ENCODE measurements at places on chromosomes 2 and 18.

DNA sequence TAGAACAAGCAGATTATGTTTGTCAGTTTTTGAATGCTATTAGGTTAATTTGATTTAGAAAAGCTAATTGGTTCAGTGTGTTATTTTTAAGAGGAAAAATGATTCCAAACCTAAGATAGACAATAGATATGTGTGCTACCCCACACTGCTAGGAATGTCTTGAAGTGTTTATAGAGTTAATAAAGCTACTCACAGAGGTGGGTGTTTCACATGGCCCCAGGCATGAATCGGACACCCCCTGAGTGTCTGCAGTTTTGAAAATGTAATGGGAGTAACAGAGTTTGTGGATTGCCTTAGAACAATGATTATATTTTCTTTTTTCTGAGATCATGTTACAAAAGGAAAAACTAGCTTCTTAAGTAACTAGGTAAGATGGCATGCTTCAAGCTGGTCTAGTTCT is 348.3 kb downstream of the ADCYAP1 start:
- no peaks in the 10 kb centered on the region for H3K27me3 ChIP-seq
- H3K4me3 ChIP-seq, result no peak overlapping the region
- H3K36me3 ChIP-seq, result no peaks in the 10 kb centered on the region

DNA sequence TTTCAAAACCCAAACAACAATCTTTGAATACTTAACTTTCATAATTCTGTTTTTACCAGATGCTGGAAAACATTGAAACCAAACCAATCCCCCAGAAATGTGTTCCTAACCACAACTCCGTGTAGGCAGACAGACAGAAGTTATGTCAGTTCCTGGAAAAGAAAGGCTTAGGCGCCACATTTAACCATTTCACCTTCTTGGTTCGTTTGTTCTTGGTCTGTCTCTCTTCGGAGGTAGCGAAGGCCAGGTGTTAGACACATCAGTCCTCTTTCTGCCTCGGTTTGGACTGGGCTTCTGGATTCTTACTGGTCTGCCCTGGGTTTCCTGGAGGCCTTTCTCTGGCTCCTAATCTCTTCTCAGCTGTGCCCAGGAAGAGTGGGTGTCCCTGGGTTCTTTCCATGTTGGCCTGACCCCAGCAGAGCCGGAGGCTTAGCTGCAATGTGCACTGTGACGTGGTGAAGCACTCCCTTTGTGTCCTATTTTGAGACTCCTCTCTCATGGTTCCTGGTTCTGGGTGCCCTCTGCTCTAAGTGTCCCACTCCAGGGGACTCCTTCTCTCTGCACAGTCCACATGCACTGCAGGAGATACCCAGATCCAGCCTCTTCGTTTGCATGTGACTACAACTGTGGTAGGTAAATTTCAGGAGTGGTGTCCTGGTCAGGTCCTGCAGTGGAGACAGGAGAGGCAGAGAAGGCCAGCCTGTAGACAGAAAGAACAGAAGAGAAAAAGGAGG is 23.1 kb upstream of the RAB31 start:
- no peak overlapping the region for H3K27ac ChIP-seq
- no peaks in the 10 kb centered on the region for H3K4me1 ChIP-seq
- no peak for DNase-seq

DNA sequence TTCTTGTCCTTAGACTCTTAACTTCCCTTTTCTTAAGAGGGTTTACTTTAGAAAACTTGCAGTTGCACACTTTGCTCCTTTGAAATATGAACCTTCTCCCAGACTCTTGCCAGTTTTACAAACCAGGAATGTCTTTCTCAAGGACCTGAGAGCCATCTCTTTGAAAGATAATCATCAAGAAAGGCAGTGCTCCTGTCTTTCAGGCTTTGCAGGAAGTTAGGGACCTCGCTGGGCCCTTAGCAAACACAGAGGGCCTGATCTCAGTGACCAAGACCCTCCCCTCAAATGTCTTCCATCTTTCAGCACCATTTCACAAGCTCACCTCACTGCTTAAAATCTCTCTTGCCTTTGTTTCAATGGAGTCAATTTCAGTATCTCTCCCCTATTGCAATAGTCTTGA is 32.0 kb upstream of the NYAP2 start:
- H3K4me1 ChIP-seq, result peaks cover 10% of the 10 kb centered on the region
- no peak overlapping the region for H3K4me3 ChIP-seq
- no peak for DNase-seq
- H3K27me3 ChIP-seq, result no peaks in the 10 kb centered on the region
- H3K36me3 ChIP-seq, result no peaks in the 10 kb centered on the region

DNA sequence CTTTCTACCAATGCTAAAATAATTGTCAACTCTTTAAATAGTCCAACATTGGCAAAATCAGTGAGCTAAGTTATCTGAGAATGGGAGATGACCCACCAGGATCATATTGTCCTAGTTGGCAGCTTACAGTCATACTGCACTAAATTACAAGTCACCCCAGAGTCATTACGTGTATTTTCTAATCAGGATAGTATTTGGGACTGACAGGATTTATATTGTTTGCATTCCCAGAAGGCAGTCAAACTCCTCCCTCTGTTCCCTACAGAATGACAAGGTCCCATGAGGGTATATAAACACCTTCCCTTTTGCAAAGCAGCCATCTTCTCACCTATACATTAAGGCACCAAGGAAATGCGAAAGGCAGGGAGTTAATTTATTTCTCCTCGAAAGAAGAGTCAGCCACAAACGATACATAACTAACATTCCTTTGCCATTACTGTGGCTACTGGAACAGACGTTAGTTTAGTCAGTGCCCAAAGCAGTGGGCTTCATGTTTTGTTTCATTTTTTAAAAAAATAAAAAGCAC is 125.3 kb downstream of the ANTXR1 start:
- H3K36me3 ChIP-seq, result peaks cover 31% of the 10 kb centered on the region
- H3K27ac ChIP-seq, result peak overlapping the region; percentile 54
- DNase-seq, result peak; percentile 30
- H3K4me1 ChIP-seq, result peaks cover 53% of the 10 kb centered on the region
- no peaks in the 10 kb centered on the region for H3K27me3 ChIP-seq

All from SJCRH30 (cell line).